ENCODE measurements at places on chromosomes 2 and 18.

GRCh38 chr2:120469426-120469825 lies 123.5 kb downstream of the INHBB start:
- DNase-seq, result no peak

- no peak for DNase-seq
Observed at GRCh38 chr2:120845277-120845676, 109.6 kb downstream of the GLI2 start.

GRCh38 chr2:223508372-223508771 lies 93.8 kb downstream of the SCG2 start:
- DNase-seq, result no peak

DNA sequence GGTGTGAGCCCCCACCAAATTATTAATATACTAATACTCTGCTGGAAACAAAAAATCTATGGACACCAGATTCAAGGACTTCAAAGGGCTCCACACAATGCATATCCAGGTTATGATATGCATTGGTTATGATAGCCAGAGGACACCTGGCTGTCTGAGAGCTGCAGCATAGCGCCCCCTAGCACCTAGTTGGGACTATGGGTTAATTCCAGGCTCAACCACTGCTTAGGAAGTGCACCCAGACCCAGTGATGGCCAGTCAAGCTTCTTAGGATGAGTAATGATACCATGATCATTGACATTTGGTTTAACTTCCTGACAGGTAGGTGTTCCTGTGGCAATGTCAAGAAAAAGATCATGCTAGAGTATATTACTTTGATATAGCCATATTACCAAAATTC lies 3.8 kb upstream of the FRZB start:
- DNase-seq, result no peak

GRCh38 chr2:231549446-231550239 lies 19.4 kb upstream of the NMUR1 start:
- DNase-seq, result no peak

DNA sequence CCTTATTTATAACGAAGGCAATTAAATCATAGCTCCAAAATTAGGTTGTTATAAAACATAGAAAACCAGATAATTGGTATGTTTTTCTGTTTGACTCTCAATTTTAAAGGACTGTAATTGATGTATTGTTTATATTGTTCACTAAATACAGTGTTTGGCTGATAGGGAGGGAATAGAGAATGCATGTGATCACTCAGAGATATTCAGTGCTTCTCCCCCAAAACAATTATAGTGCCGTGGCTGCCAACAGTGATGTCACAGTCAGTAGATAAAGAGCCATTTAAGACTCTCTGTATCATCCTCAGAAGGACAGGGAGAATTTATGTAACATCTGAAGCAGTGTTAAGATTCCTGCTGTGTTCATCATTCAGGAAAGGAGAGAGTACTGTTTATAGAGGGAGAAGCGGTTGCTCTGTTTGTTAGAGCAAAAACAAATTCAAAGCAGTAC lies 69.6 kb downstream of the PHLPP1 start:
- no peak for DNase-seq

Data from GM12892 (cell line).